ENCODE measurements at places on chromosomes 2 and 18. TPM values are rescaled to one million over a fixed set of nuclear protein-coding genes. Genes with fewer than 3 reads are reported as not detected.

- DNase-seq: peak; percentile 34
Observed at GRCh38 chr18:46182633-46183358, 78.6 kb downstream of the HAUS1 start.

- DNase-seq: no peak
Observed at GRCh38 chr2:36798724-36799123, 102.2 kb downstream of the VIT start.

The LRRC30 gene
- not detected for polyA plus RNA-seq

DNA sequence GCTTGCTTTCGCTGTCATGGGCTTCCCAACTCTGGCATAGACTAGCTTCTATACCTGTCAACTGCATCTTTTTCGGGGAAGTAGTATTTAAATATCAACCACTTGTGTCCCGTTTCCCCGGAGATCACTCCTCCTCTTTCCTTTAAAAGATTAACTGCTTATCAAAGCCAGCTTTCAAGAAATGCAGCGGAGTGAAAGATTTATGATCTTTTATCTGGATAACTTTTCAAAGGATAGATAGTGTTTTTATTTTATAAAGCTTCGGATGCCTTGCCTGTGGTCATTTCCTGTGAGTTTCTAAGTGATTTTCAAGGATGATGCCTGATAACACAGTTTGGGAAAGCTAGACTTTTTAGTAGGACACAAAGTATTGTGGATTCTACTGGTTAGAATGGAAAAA is 2.9 kb upstream of the IGFBP5 start:
- no peak for DNase-seq

The RBM44 gene
- 0.14 TPM for polyA plus RNA-seq
